ENCODE measurements at places on chromosomes 4 and X.

DNA sequence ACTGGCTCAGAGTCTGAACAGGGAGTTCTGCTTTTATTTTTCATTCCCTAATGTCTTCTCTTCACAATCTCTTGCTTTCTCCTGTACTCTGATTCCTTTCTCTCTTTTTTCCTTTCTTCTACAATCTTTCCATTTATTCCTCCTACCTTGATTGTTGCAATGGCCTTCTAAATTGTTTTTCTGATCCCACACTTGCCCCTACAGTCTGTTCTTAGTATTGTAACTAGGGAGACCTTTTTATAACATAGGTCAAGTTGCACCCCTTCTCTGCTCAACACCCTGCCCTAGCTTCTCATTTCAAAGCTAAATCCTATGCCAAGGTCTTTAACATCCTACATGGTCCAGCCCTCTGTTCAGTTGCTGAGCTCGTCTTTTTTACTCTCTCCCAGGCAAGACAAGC, 277.9 kb downstream of the GBA3 start:
- no peak for DNase-seq

DNA sequence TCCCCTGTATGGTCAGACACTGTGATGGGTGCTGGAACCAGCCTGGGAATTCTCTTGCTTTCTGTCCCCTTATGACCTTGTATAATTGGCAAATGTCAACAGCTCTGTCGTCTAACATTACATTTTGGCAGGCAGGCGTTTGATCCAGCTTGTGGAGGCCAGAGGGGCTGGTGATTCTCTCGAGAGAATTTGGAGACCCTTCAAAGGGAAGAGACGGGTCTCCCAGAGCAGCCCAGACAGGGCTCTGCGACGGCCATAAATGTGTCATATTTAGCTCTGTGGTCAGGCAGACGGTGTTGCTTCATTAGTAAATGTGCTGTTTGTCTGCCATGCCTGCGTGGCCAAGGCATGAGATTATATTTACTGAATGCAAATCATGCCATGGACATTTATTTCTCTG, 68.7 kb downstream of the SORCS2 start:
- DNase-seq, result no peak

DNA sequence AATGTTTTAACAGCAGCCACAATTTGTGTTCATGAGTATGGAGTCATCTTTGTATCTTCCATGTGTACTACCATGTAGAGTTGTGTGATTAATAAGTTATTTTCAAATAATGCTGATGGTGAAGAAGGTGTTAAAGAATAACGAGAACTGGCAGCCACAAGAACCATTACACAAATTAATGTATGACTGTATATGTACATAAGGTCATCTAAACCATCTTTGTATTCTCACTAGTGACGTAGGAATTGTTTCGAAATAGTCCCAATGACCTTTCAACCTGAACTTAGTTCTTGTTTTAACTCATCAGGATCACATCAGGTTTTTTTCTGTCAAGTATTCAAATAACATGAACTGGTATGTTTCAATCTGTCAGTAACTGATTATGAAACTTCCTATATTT, 48.3 kb upstream of the NOCT start:
- DNase-seq, result no peak

DNA sequence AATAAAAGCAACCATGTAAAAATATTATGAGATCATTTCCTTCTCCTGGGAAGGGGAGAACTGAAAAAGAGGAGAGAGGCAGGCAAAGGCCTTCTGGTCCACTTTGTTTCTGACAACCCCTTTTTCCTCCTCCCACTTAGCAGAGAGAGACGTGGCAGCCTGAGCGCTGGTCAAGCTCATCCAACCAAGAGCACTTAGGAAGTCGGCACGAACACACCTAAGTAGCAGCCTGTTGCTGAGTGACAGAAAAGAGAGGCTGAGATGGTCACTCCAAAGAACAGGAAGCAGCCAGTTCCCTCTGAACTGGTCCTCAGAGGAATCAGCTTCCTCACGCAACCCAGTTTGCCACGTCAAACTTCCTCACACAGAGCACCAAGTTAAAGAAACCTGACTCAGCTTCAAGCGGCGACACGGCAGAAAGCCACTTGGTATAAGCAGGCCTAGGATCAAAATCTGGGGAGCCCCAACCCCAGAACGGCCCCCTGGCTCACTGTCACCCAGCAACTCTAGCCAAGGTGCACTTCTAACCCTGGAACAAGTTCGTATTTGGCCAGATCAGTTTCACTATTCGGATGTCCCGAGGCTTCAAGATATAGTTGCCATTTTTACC, 861 bp downstream of the SEC24D start:
- no peak for DNase-seq

DNA sequence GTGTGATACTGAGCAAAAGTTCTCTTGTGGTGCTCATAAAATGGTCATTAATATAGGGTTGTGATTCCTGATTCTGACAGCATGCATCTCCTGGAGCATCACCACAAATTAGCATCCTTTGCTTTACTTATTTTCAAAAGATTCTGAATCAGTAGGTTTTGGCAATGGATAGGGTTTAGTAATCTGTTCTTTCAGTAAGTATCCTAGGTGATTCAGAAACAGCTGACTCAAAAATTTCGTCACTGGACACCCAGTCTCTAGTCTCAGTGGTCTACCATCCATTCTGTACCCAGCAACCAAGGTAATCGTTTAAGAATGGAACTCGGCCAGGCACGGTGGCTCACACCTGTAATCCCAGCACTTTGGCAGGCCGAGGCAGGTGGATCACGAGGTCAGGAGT, 4.1 kb downstream of the CBLL2 start:
- no peak for DNase-seq

GRCh38 chrX:31604629-31605221, 532.9 kb upstream of the FTHL17 start:
- DNase-seq, result no peak

DNA sequence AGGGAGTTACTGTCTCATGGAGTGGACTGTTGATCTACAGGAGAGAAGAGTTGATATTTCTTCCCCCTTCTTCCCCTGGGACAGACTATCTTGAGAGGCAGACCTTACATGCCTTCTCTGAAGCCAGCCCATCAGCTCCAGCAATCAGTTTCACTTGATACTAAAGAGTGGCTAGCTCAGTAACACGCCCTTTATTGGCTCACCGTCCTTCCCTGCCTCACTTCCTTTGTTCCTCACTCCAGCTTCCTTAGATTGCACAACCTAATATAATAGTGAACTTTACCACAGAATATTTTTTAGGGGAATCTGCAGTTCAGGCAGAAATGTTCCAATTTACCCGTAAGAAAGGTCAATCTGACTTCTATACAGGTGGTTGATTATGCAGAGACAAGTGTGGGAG, 128.1 kb upstream of the NDP start:
- DNase-seq, result no peak

GRCh38 chr4:101252721-101253120, 94.6 kb downstream of the PPP3CA start:
- no peak for DNase-seq

DNA sequence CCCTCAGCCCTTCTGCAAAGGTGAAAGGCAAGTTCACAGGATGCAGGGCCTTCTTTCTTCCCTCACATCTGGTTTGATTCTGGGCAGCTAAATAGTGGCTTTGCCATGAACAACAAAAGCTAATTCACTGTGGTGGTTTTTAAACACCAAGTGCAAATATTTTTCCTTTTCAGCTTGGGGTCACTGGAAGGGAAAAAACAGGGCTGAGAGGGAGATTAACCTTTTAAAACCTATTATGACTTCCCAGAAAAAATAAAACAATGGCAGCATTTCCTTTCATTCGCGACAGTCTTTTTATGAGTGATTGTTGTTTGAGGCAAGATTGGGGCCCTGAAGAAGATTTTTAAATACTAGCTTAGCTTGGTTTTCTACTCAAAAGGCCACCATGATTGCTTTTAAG, 103.7 kb upstream of the SCML1 start:
- no peak for DNase-seq

- no peak for DNase-seq
Observed at GRCh38 chrX:155893521-155893920, 12.4 kb downstream of the VAMP7 start.

GRCh38 chr4:97003715-97004114, 1139.6 kb downstream of the STPG2 start:
- DNase-seq, result no peak

DNA sequence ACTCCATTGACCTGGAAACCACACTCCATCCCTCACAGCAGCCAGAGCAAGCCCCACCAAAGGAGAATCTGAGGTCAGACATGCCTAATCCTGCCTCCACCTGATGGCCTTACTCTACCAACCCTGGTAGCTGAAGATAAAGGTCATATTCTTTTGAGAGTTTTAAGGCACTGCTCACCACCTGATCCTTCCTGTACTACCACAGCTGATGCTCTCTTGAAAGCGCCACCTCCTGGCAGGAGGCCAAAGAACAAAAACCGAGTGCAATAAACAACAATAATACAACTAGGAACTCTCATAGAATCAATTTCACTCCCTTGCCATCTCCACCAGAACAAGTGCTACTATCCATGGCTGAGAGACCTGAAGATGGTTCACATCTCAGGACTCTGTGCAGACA, 301.6 kb downstream of the NAF1 start:
- DNase-seq, result no peak

GRCh38 chr4:24210332-24210902, 320.6 kb upstream of the PPARGC1A start:
- no peak for DNase-seq

DNA sequence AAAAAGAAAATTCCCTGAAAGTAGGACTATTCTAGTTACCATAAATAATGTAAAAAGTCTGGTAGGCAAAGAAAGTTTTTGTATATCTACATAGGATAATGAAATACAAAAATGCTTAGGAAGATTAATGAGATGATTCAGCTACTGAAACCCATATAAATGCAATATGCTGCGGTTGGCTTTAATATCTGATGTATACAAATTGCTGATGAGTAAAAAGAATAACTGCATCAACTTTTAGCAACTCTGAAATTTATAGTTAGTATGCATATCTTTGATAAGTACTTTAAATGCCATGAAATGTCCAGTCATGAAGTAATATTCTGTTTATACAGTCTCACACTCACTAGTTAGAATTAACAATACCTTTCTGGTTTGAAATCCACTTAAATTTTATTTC, 404.8 kb downstream of the TLL1 start:
- DNase-seq, result no peak

Measured in NCI-H1694 (cell line).